H1 (cell line): ENCODE measurements at places on chromosomes 5 and 9. TPM values are rescaled to one million over a fixed set of nuclear protein-coding genes. Genes with fewer than 3 reads are reported as not detected.

RHOBTB3 gene
- 8.2 and 11.5 TPM in 2 replicates for total RNA-seq

GDA gene
- total RNA-seq: 3.0 TPM in 2 replicates

SH2D3C gene
- 6.4 and 7.3 TPM in 2 replicates for total RNA-seq

FGFR4 gene
- 74.3 and 88.4 TPM in 2 replicates for total RNA-seq

ASPN gene
- not detected in 2 replicates for total RNA-seq

SPATA31E1 gene
- 0.09 TPM in 1 of 2 replicates, not detected in the other for total RNA-seq

CCL21 gene
- not detected in 2 replicates for total RNA-seq

EIF4E1B gene
- 0.63 and 0.97 TPM in 2 replicates for total RNA-seq

RANBP6 gene
- 18.4 and 18.8 TPM in 2 replicates for total RNA-seq

DNA sequence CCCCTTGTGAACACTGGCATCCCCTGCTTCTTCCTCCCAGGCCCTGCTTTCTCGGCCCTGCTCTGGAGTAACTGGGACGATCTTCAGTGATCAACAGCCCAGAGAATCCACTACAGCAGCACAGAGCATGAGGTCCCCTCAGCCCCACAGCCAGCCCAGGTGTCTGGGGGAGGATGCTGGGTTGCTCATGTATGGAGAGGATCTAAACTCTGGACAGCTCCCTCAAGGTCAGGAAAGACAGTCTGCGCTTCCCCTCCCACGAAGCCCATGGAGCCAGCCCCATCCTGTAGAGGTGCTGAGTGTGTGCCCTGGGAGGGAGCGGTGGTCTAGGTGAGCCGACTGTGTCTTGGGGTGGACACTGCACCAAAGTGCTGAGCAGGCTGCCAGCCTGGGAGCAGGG is 190.2 kb downstream of the GABBR2 start:
- H3K36me3 ChIP-seq: no peaks in the 10 kb centered on the region
- no peak overlapping the region for H3K27ac ChIP-seq
- no peaks in the 10 kb centered on the region for H3K4me1 ChIP-seq
- no peak overlapping the region for H3K4me3 ChIP-seq
- no peaks in the 10 kb centered on the region for H3K27me3 ChIP-seq
- DNase-seq: no peak

GRCh38 chr5:109479260-109479860 is 69.6 kb upstream of the PJA2 start:
- no peaks in the 10 kb centered on the region for H3K36me3 ChIP-seq
- no peak overlapping the region for H3K4me3 ChIP-seq
- no peak overlapping the region for H3K27ac ChIP-seq
- no peak for DNase-seq
- H3K27me3 ChIP-seq: peaks cover 1% of the 10 kb centered on the region

- peak; percentile 63 for DNase-seq
- peaks cover 10% of the 10 kb centered on the region for H3K36me3 ChIP-seq
- no peak overlapping the region for H3K27ac ChIP-seq
- H3K4me1 ChIP-seq: peaks cover 8% of the 10 kb centered on the region
These were observed 1.1 kb downstream of the POMT1 start for GRCh38 chr9:131503626-131504465.

GRCh38 chr9:124661271-124661670 is 109.8 kb downstream of the NR6A1 start:
- H3K36me3 ChIP-seq: no peaks in the 10 kb centered on the region
- H3K27ac ChIP-seq: no peak overlapping the region
- no peak for DNase-seq
- no peak overlapping the region for H3K4me3 ChIP-seq
- no peaks in the 10 kb centered on the region for H3K27me3 ChIP-seq

DNA sequence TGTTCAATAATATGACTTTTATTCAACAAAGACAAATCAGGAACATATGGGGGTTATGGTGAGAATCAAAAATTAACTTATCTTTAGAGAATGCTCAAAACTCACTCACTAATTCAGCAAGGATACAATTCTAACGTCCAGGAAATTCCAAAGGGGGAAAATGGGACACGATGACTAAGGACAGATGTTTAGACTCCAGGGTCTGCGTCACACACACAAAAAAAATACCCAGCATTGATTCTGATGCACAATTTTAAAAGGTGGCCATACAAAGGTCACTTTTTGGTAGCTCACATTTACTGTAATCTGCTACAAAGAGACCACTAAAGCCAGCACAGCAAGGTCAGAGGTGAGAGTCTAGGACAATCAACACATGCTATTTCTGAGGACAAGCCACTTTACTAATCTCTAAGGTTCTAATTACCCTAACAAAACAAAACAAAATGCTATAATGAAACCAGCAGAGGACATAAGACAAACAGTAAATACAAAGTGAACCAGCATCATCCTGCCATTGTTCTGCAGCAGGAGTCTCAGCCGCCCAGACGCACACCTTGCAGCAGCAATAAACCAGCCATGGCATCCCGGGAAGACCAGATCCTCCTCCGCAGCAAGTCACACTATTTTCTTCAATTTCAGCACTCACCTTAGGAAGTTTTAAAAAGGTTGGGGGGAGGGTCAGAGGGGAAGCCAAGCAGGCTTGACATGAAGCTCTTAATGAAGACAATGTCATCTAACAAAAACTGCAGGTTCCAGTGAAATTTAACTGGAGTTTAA is 57.8 kb downstream of the TTC39B start:
- DNase-seq: no peak
- H3K27me3 ChIP-seq: no peaks in the 10 kb centered on the region
- peaks cover 8% of the 10 kb centered on the region for H3K4me1 ChIP-seq
- no peak overlapping the region for H3K4me3 ChIP-seq
- no peaks in the 10 kb centered on the region for H3K36me3 ChIP-seq

- H3K36me3 ChIP-seq: no peaks in the 10 kb centered on the region
- H3K27me3 ChIP-seq: no peaks in the 10 kb centered on the region
- no peak for DNase-seq
- no peak overlapping the region for H3K27ac ChIP-seq
These were observed 299.6 kb upstream of the GRIN3A start for GRCh38 chr9:102038006-102038405.

- no peaks in the 10 kb centered on the region for H3K36me3 ChIP-seq
- H3K4me1 ChIP-seq: peaks cover 4% of the 10 kb centered on the region; the same call in 1 of the 2 replicates
These were observed 5.7 kb upstream of the STING1 start for GRCh38 chr5:139488260-139488659.

- H3K27ac ChIP-seq: no peak overlapping the region
- peaks cover 4% of the 10 kb centered on the region for H3K4me1 ChIP-seq
- no peak overlapping the region for H3K4me3 ChIP-seq
- no peak for DNase-seq
- no peaks in the 10 kb centered on the region for H3K27me3 ChIP-seq
These were observed 10.8 kb upstream of the CCDC69 start for GRCh38 chr5:151234476-151235238.

DNA sequence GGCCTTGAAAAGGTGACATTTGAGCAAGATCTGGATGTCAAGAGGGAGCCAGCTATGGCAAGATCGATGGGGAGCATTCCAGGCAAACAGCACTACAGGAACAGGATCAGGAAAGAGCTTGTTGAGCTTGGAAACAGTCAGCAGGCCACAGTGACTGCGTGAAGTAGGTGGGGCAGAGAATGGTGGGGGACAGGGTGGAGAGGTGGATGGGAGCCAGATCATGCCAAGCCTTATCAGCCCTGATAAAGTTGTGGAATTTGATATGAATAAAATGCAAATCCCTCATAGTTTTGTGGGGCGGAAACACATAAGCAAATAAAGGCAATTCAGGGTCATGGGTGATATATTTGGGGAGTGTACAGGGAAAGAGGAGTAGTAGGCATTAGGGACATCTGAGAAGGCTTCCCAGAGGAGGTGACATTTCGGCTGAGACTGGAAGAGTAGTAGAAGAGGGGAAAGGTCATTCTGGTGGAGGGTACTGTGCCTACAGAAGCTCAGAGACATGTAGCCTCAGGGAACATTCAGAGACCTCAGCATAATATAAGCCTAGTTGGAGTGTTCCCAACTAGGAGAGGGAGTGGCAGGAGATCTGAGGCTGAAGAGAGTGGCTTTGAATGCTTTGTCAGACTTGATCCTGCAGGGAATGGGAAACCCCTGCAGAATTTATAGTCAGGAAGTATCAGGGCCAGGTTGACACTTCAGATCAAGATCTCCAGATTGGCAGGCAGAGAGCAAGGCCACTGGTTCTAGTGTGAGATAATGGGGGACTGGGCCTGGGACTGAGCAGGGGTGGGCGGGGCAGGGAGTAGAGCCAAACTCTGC is 9.7 kb upstream of the CYSTM1 start:
- no peaks in the 10 kb centered on the region for H3K4me1 ChIP-seq
- no peak overlapping the region for H3K27ac ChIP-seq
- H3K4me3 ChIP-seq: no peak overlapping the region
- DNase-seq: no peak
- no peaks in the 10 kb centered on the region for H3K27me3 ChIP-seq

- DNase-seq: no peak
- no peaks in the 10 kb centered on the region for H3K36me3 ChIP-seq
- H3K27me3 ChIP-seq: no peaks in the 10 kb centered on the region
- H3K4me1 ChIP-seq: peaks cover 2% of the 10 kb centered on the region
- H3K27ac ChIP-seq: no peak overlapping the region
- H3K4me3 ChIP-seq: no peak overlapping the region
These were observed 37.6 kb upstream of the ORM1 start for GRCh38 chr9:114285166-114285867.

- no peaks in the 10 kb centered on the region for H3K27me3 ChIP-seq
- H3K27ac ChIP-seq: peak overlapping the region; percentile 81
- DNase-seq: peak; percentile 17
- H3K36me3 ChIP-seq: no peaks in the 10 kb centered on the region
- H3K4me3 ChIP-seq: no peak overlapping the region; the same call in 1 of the 2 replicates
These were observed 93.4 kb downstream of the STRBP start for GRCh38 chr9:123174887-123175518.

GRCh38 chr5:75457691-75458090 is 53.7 kb downstream of the CERT1 start:
- no peak for DNase-seq
- H3K27ac ChIP-seq: no peak overlapping the region
- no peaks in the 10 kb centered on the region for H3K27me3 ChIP-seq
- no peaks in the 10 kb centered on the region for H3K4me1 ChIP-seq

GRCh38 chr5:158898185-158899177 is 201.2 kb downstream of the EBF1 start:
- no peaks in the 10 kb centered on the region for H3K4me1 ChIP-seq
- H3K27me3 ChIP-seq: no peaks in the 10 kb centered on the region
- no peaks in the 10 kb centered on the region for H3K36me3 ChIP-seq
- DNase-seq: no peak
- no peak overlapping the region for H3K27ac ChIP-seq
- no peak overlapping the region for H3K4me3 ChIP-seq
